ENCODE measurements at places on chromosomes 11 and 22.

DNA sequence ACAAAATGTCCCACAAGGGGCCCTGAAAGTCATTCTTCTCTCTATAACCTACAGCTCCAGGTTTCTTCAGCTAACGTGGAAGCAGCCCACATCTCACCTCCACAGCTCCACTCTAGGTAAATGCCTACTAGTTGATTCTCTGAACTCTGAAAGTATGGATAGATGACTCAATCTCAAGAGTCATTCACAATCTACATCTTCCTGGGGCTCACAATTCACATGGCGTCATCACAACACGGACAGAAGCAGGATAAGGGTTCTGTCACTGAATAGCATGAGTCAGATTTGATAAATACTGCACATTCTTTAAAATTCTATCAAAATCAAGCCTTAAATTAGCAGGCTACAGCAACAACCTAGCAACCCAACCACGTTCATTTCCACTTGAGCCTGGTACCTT, 96.3 kb downstream of the PLEKHA7 start:
- DNase-seq: no peak

GRCh38 chr11:70601861-70602538, 203.7 kb downstream of the CTTN start:
- DNase-seq: no peak

DNA sequence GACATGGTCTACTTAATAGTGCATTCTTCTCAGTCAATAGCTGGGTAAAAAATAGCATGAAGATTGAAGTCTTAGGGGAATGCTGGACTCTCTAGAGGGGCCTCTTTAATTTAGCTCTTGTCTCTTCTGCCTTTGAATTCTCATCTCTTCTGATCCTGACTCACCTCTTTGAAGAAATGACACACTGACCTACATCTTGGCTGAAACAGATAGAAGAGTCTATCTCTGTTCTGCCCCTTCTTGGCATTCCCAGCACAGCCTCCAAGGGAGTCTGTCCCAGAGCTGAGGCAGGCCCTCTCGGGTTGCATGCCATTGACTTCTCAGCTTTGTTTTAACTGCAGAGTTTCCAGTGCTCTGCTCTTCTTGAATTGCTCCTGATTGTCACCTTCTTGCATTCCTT, 55.7 kb downstream of the PTPRJ start:
- no peak for DNase-seq

DNA sequence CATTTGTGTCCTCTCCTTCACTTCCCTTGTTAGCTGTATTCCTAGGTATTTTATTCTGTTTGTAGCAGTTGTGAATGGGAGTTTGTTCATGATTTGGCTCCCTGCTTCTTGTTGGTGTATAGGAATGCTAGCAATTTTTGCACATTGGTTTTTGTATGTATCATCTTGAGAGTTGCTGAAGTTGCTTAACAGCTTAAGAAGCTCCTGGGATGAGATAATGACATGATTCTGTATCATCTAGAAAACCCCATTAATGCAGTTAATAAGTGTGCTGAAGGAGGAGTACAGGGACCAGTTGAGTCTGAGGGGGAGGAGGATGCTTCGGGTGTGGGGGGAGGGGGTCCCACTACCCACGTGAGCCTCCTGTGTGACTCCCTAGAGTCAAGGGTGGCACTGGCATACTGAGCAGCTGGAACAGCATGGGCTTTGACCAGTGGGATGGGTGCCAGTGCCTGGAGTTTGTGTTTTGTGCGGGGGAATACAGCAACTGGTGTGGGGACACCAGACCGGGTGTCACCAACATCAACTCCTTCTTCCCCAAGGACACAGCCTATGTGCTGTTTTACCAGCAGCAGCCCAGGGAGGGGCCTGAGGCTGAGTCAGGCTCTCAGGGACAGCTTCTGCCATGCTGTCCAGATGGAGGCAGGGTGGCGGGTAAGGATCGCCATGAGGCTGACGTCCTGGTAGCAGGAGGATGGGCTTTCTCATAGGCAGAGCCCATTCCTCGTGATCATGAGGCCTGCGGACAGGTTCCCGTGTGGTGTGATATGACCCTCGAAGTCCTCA, 24.1 kb downstream of the USP35 start:
- DNase-seq: no peak

- no peak for DNase-seq
Observed at GRCh38 chr11:35139722-35140282, 831 bp downstream of the CD44 start.

- DNase-seq: no peak
Observed at GRCh38 chr11:115930291-115930690, 426.1 kb upstream of the CADM1 start.

GRCh38 chr11:113885897-113886296, 10.5 kb upstream of the USP28 start:
- DNase-seq: no peak

DNA sequence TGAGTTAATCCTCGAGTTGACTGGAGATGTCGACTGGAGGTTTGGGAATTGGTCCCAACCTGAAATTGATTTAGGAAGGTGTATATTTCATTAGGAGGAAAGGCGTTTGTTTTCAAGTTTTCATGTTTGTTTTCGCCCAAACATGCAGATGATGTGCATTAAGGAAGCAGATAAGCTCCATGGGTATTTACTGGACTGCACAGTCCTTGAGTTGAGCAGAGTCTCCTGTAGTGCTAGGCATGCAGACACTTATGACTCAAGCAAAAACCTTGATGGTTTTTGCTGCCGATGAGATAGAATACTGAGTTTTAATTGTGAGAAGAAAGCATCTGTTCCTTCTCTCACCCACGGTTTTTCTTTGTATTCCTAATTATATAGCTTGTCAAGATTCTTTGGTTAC, 27.9 kb downstream of the CABIN1 start:
- no peak for DNase-seq

- no peak for DNase-seq
Observed at GRCh38 chr22:46346680-46347405, 11.3 kb downstream of the TRMU start.

- DNase-seq: no peak
Observed at GRCh38 chr11:129115652-129116586, 76.2 kb downstream of the ARHGAP32 start.

- DNase-seq: peak; percentile 35
Observed at GRCh38 chr22:20131597-20131858, at the start of gene ZDHHC8. TSS of gene ZDHHC8 (plus strand) at chr22:20131804. CDS start at chr22:20131948, 144 bp downstream.

GRCh38 chr11:126175393-126175792, 36.1 kb downstream of the RPUSD4 start:
- no peak for DNase-seq

GRCh38 chr22:42930810-42931420, 73.8 kb upstream of the ARFGAP3 start:
- no peak for DNase-seq

DNA sequence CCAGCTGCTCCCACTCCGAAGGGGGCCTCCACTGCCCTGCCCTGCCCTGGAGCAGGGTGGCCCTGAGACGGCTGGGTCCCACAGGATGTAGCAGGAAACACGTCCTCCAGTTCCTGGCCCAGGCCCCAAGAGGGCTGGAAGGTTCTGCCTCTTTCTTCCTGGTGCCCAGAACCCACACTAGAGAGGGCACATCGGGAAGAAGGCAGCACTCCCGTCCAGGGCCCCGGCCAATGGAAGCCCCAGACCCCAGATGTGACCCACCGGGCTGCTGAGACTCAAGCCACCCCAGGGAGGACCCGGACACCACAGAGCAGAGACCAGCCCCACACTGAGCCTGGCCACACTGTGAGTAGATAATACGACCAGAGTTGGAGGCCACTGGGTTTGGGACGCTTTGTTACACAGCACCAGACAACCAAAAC, 71.2 kb downstream of the CELSR1 start:
- no peak for DNase-seq

GRCh38 chr11:128610721-128611617, 23.6 kb upstream of the ETS1 start:
- peak; percentile 96 for DNase-seq

DNA sequence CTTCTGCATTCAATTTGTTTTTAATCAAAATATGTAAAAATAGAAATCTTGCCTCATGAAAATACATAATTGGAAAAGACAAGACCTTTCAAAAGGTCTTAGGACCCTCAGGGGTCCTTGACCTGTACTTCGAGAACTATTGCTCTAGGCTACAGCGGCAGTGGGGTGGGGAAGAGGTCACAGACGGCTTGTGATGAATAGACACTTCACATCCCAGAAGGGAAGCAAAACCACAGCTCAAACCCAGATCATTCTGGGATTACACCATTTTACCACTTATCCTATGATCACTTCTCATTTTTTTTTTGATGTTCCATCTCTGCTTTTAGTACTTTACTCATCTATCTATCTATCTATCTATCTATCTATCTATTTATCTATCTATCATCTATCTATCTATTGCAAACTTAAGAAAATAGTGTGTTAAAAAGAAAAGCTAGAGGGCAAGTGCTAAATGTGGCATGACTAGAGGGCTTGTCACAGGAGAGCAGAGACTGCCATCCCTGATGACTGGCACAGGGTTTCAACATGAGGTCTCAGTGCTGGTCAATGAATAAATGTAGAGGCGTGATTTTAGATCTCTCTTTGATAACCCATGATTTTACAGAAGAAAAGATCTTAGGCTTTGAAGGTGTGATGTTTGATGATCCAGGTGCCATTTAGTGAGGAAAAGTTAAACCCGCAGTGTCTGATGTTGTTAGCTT, 37.1 kb downstream of the RNF141 start:
- no peak for DNase-seq

DNA sequence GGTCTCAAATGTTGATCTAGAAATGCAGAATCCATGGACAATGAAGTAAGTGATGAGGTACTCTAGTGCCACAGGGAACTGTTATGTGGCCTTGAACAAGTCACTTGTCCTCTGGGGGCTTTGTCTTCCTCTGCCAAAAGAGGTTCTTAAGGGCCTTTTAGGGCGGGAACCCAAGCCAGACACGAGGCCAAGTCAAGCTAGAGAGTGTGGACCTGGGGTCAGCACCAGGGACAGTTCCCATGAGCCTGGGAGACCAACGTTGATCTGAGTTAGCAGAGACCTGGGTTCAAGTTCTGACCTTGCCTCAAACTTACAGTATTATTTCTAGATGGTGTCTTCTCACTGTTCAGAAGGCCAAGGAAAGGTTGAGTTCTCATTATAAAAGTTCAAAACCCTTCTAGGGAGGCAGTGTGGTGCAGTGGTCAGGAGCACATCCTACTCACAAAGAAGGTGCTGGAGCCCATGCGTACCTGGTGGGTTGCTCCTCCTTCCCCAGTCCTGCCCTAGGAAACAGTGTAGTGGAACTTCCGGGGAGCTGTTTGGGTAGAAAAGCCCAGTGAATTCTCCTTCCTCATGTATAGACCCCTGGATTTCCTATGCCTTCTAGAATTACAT, 121.5 kb downstream of the CHST1 start:
- no peak for DNase-seq

DNA sequence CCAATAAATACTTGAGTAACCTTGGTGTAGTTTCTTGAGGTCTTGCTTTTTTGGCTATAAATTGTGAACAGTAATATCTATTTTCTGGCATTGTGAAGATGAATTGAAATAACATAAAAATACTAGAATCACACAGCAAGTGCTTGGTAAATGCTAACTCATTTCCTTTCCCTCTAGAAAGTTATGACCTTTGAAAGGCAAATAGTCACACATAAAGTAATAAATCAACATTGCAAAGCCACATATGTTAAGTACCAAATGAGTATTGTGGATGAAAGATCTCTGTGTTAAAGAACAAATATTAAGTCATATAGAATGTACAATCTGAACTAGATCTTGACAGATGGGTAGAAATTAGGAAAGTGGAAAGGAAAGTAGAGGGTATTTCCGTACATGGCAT, 559.6 kb upstream of the CCDC90B start:
- DNase-seq: no peak

DNA sequence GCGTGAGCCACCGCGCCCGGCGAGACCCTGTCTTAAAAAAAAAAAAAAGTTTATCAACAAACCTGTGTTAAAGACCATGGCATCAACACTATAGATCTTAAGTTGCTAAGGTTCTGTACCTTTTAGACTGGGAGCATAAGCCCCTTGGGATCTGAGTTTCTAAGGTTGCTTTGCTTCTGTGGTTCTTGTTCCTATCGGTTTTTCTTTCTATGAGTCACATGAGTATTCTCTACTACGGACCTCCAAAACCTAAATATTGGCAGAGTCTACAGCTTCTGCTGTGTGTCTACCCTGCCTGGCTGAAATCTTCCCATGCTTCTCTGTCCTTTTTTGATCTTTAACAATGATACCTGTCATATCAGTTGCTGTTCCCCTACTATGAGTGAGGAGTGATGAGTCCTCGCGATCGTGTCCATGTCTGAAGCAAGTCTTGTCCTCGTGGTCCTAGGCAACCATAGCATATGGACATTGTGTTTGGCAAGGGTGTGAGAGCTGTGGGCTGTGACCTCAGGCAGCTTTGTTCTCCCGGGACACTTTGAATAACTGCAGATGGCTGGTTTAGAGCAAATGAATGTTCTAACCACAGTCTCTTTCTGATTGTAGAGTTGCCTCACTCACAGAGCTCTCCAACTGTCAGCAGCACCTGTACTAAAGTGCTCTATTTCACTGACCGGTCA, 9.0 kb upstream of the DLAT start:
- no peak for DNase-seq

DNA sequence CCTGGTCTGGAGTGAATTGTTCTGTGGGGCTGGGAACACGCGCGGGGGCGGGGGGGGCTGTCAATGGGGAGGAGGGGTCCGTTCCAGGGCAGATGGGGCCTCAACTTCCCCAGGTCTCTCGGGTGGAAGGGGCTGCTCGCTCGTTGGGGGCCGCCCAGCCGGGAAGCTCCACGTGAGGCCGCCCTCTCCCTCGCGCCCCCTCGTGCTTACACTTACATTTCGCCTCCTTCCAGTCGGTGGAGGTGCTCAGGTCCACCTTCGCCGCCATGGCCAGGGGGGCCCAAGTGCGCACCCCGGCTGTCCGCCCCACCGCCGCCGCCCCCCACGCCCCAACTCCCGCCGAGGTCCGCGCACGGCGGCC, 452 bp downstream of the MACROD1 start:
- DNase-seq: no peak

DNA sequence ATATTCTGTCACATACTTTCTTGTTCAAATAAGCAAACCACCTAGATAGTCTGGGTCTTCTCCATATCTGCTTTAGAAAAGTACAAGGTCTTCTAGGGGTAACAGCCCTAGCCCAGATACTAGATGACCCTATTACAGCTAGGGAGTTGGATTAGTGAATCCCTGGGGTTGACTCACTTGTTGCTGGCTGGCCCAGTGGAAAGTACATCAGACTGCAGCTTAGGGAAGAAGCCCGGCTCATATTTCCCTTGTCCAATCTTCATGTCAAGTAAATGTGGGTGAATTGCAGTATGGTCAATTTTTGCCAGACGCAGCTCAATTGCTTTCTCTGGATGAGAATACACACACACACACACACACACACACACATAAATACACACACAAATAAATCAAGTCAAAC, 79.1 kb upstream of the SCUBE2 start:
- no peak for DNase-seq

DNA sequence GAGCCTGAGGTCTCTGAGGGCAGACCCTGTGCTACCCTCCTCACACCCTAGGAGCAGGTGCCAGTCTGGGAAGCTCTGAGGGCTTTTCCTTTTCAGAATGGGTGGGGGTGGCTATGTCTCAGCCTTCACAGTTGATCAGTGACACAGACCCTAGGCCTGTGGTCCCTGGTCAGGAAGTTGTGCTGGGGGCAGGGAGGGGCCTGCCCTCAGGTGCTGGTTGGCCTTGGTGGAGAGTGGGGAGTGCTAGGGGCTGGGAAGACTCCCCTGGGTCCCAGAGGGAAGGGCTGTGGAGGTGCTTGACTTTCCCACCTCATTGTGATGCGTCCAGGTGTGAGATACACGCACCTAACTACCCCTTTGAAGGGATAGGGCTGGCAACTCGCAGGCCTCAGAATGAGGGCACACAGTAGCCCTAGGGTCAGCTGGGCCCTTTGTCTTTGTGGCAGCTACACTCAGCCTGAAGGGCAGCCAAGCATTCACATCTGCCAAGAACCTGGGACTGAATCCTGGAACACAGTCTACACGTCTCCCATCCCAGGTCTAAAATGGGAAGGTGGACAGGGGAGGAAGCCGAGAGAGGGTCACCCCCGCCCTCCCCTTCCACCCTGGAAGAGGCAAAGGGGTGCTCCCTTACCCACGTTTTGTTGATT, 31.2 kb upstream of the ATXN10 start:
- no peak for DNase-seq

Measured in naive B cell (primary cell).